Activated CD4-positive, CD25-positive, alpha-beta regulatory T cell (primary cell): ENCODE measurements at places on chromosomes 2 and 18.

DNA sequence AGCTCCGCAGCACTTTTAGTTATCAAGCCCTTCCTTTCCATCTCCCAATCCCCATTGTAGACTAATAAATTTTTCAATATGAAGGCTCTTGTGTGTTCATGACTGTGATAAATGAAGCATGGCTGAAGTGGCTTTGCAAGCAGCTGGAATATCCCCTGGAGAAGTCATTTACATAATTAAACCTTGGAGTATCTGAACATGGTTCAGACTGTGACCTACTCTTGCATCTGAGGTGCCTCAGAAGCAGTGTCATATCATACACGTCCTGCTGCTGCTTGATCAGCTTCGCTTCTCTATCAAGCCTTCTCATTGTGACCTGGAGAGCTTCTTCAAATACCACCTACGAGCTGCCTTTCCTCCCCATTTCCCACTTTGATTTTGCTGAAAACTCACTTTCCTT, 48.4 kb upstream of the ZNF397 start:
- no peak for DNase-seq

DNA sequence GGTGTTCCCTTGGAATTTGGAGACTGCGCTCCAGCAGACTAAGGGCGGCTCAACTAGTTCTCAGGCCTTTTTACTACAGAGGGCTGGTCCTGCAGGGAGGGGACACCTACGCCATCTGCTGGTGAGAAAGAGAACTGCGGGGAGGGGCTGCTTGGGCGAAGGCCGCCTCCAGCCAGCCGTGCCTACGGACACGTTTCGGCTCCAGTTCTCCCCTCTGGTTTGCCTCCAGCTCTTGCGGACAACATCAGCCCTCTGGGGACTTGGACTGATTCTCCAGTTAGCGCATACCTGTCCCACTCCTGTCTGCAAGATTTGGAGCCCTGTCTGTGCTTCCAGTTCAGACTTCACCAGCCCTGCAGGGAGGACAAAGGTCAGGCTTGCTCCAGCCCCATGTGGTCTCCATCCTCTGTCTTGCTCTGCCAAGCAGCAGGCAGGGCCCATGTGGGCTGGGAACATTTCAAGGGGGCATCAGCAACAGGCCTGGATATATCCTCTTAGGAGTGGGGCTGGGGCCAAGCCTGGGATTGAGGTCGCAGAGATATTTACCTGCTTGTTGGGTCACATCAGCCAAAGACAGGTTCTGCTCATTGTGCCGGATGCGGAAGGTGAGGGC, 10.3 kb downstream of the PTPRN start:
- DNase-seq = peak; percentile 73

GRCh38 chr2:39538718-39539117, 101.6 kb upstream of the MAP4K3 start:
- no peak for DNase-seq

DNA sequence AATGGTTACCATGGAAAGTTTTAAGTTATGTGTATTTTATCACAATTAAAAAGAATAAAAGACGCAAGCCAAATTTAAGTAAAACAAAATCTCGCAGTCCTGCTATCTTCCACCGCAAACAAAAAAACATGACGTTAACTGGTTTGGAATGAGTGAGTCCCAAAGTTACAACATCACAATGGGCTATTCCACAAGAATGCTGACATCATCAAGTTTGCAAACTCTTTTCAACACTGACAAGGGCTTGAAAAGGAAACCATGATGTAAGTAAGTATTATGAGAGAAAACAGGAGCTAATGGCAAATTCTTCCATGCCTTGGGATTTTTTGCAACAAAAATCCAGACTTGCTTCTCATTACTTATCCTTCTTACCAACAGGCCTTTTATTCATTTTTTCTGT, 31.1 kb downstream of the SIGLEC15 start:
- DNase-seq = no peak

- no peak for DNase-seq
These were observed 113.4 kb upstream of the WDSUB1 start for GRCh38 chr2:159399716-159400415.
